ENCODE measurements at places on chromosomes 1 and 21. TPM values are rescaled to one million over a fixed set of nuclear protein-coding genes. Genes with fewer than 3 reads are reported as not detected.

Gene DENND1B
- 3.8 TPM for total RNA-seq

Gene G0S2
- total RNA-seq: not detected

Gene PTGS2
- 4.0 TPM for total RNA-seq

Gene RNF186
- total RNA-seq: not detected

DNA sequence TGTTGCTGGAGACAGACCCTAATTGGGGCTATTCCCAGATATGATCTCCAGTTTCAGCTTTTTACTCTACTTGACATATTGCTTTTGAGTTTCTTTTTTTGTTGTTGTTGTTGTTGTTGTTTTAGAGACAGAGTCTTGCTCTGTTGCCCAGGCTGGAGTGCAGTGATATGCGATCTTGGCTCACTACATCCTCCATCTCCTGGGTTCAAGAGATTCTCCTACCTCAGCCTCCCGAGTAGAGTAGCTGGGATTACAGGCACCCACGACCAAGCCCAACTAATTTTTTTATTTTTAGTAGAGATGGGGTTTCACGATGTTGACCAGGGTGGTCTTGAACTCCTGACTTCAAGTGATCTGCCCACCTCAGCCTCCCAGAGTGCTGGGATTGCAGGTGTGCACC, 1.3 kb upstream of the SRP9 start:
- DNase-seq: no peak

DNA sequence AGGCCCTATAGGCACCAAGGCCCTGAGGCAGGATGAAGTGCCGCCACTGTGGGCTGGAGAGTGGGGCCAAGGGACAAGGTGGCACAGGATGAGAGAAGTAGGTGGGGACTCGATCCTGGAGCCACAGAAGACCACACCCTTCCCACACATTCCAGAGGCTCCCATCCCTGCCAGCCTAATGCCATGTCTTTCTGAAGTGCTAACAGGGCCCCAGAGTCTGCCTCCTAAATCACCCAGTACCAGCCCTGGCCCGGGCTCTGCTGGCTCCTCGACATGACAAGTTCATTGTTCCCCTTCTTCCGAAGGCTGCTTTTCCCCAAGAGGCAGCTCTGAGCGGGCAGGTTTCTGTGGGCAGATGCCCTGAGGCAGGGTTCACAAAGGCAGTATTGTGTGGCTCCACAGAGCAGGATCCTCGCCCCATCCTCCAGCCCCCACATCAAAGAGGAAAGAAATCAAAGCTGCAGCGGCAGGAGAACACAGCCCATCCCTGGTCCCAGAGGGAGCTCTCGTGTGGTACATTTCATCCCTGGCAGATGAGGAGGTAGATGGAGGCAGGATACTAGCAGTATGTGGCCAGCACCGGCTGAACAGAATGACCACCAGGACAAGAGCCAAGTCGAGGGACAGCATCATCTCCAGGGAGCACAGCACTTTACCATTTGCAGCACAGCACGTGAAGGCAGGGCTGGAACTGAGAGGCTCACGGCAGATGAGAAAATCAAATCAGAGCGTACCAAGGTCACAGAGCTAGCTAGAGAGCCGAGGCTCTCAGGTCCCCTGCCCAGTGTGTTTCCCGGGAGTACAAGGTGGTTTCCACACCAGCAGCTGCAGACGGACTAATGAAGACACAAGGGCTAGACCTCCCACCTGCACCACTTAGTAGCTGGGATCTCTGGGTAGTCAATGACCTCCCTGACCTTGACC, 64.8 kb downstream of the SYF2 start:
- DNase-seq: peak; percentile 66

DNA sequence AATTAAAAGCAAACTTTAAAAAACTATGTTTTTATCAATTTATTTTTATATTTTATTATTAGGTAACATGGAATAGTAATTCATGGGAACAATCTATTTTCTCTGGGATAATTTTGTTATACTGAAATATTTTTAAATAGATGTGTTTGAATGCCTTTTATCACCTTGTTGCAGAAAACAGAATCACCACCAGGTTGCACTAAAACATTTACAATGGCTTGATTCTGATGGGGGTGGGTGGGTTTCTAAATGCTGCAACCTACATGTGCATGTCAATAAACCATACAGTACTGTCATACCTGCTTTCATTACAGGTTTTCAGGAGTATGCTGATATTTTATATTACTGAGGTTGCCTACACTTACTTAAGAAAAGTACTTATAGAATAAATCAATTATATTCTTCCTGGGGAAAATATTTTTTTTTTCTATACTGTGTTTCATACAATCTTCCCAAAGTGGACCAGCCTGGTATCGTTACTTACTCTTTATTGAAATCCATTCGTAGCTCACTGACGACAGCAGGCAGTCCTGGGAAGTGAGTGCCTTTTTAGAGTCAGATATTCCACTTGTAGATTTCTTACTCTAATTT, 132.8 kb downstream of the PTPRC start:
- DNase-seq: peak; percentile 46

GRCh38 chr1:29805122-29805895, 569.0 kb downstream of the PTPRU start:
- no peak for DNase-seq

- no peak for DNase-seq
Measured at GRCh38 chr21:31668651-31669491, 9.4 kb downstream of the SOD1 start.

- no peak for DNase-seq
Measured at GRCh38 chr1:26012864-26013263, 8.7 kb upstream of the EXTL1 start.

- DNase-seq: no peak
Measured at GRCh38 chr1:109805486-109806165, 41.9 kb upstream of the EPS8L3 start.

DNA sequence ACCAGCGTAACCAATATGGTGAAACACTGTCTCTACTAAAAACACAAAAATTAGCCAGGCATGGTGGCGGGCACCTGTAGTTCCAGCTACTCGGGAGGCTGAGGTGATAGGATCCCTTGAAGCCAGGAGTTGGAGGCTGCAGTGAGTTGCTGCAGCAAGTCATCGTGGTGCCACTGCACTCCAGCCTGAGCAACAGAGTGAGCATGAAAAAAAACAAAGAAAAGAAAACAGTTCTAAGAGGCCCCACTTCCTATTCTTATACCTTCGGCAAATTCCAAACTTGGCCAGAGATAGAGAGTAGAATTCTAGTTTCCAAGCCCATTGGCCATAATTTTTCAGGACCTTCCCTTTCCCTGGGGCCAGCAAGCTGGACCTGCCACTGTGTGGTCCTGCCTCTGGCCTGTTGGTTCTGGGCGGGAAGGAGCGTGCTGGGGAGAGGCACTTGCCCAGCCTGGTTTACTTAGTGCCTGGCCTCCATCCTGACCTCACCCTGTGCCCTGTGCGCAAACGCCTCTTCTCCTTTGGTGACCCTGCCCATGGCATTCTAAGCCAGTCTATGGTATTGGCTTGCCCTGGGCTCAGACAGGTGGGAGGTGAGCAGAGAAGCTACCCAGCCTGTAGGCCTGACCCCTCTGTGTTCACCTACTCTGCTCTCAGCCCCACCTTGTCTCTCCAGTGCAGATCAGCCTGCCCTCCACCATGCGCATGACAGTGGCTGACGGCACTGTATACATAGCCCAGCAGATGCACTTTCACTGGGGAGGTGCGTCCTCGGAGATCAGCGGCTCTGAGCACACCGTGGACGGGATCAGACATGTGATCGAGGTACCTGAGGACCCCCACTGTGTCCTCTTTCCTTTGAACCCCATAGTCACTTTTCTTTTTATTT, 11.0 kb downstream of the CA6 start:
- DNase-seq: no peak

GRCh38 chr21:28742527-28742926, 250.2 kb downstream of the LTN1 start:
- no peak for DNase-seq

GRCh38 chr1:111906816-111907215, 82.7 kb downstream of the KCND3 start:
- DNase-seq: no peak

DNA sequence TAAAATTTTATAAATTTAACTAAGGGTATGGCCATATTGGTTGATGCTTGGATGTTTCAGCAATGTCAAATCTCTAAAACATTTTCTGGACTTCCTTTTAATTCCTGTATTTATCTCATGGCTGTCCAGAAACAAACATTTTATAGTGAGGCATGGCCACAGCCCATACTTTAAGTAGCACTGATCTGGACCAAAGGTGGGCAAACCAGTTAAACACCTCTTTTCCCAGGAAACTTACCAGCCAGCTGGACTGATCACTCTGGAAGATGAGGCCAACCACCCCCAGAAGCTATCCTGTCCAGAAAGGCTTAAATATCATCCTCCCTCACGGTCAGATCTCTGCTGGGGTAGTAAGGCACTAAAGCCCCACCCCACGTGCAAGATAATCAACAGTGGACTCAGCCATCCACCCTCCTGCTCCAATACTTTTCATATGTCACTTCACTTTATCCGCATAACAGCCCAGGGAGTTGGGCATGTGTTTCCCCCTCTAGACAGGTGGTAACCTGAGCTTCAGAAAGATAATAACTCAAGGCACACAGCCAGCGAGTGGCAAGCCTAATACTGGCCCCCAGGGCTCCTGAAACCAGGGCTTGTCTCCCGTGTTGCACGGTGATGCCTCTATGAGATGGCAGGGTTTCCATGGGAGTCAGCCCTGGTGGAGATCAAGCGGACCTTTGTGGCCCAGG, 120.5 kb upstream of the NGF start:
- DNase-seq: no peak

- DNase-seq: peak; percentile 69
Measured at GRCh38 chr1:206579747-206580437, 32.4 kb downstream of the EIF2D start.
